ENCODE measurements at places on chromosomes 3 and 15.

DNA sequence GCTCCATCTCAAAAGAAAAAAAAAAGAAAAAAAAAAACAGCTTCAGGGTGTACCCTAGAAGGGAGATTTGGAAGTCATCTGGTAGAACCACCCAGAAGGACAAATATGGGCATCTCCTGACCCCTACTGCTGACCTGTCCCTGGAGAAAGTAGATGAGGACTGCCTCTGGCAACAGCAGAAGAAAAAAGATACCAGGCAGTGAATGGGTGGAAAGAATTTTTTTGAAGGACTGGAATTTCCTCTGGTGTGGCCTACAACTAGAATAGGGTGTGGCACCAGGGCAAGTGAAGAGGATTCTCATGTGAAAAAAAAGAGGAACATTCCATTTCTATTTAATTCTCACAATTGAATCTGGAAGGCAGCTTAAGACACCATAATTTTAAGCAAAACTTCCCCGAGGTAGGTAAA is 3.1 kb downstream of the ANXA2 start:
- no peak for DNase-seq

- no peak for DNase-seq
These were observed 937.5 kb upstream of the ROBO1 start for GRCh38 chr3:80705290-80705689.

DNA sequence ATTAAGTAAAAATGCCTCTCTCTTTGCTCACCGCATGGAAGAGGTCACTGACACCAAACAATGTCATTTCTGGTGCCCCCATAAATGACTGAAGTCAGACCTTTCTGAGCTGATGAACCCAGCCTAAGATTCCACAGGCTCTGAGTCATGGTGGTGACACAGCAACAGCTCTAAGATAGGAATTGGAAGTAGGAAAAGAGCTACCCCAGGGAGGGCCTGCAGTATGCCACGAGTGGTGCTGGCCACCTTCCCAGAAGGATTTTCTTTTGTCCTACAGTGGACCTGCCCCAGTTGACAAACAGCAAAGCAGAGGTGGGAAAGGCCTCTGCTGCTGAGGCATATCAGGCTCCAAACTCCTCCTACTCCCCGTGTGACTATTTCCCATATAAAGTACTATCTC is 208.1 kb downstream of the MINAR1 start:
- no peak for DNase-seq

DNA sequence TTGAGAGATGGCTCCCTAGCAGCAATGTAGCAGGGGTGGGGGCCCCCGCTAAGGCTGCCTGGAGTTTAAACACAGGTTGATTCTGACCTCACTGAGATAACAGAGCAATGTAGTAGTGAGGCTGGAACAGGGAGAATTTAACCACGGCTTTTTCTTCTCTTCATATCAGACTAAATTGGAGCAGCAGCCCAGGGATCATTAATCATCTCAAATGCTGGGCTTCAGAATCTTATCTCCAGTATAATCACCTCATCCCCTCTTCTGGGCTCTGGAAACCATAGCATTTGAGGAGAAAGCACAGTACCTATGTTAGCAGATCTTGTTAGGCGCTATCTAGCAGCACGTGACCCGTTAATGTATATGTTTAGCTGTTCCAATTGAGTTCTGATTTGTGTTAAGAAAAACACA is 25.4 kb upstream of the DET1 start:
- no peak for DNase-seq

GRCh38 chr3:97815149-97815917 is 6.5 kb upstream of the CRYBG3 start:
- peak; percentile 29 for DNase-seq

- no peak for DNase-seq
These were observed 8.5 kb upstream of the ILDR1 start for GRCh38 chr3:122030381-122031122.

- DNase-seq: no peak
These were observed 18.7 kb downstream of the FBXL22 start for GRCh38 chr15:63615935-63616334.

GRCh38 chr3:45020534-45020933 is 5.6 kb upstream of the CLEC3B start:
- no peak for DNase-seq

DNA sequence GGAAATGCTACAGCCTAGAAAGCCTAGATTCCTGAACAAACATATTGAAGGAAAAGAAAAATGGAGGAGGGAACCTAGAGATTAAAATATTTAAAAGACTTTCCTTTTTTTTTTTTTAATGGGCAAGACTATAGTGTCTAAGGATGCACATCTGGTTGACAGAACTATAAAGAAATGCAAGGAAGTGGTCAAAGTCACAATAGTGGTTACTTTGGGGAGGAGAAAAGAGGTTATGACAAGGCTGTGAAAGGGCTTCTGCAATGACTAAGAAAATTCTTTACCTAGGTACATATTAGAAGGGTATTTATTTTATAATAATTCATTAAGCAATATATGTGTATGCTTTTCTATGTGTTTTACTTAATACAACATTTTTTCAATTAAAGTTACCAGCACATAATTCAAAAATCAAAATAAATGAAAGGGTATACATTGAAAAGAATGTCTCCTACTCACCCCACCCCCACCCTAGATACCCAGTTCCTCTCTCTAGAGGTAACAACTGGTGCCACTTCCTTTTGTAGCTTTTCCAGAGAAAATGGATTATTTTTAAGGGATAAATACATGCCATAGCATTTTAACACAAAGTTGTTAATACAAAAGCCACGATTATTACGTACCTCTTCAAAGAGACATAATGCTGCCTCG is 70.1 kb downstream of the HERC1 start:
- no peak for DNase-seq

GRCh38 chr3:56633602-56634535 is 49.2 kb downstream of the TASOR start:
- DNase-seq: no peak

DNA sequence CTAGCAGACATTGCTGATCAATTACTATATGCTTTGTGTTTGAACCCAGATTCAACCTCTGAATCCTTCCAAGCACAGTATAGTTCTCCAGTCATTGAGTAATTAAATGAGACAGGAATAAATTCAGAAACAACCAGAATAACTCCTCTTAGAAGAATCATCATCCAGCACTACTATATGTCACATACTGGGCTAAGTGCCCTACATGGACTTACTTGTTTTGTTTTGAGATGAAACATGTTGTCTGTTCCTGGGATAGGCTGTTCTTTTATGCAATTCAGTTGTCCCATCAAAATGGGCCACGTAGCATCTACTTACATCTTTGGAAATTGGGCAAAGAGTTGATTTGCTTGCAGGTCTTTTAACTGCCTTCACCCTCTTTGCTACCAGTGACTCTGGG is 365.5 kb upstream of the SUCLG2 start:
- DNase-seq: no peak

DNA sequence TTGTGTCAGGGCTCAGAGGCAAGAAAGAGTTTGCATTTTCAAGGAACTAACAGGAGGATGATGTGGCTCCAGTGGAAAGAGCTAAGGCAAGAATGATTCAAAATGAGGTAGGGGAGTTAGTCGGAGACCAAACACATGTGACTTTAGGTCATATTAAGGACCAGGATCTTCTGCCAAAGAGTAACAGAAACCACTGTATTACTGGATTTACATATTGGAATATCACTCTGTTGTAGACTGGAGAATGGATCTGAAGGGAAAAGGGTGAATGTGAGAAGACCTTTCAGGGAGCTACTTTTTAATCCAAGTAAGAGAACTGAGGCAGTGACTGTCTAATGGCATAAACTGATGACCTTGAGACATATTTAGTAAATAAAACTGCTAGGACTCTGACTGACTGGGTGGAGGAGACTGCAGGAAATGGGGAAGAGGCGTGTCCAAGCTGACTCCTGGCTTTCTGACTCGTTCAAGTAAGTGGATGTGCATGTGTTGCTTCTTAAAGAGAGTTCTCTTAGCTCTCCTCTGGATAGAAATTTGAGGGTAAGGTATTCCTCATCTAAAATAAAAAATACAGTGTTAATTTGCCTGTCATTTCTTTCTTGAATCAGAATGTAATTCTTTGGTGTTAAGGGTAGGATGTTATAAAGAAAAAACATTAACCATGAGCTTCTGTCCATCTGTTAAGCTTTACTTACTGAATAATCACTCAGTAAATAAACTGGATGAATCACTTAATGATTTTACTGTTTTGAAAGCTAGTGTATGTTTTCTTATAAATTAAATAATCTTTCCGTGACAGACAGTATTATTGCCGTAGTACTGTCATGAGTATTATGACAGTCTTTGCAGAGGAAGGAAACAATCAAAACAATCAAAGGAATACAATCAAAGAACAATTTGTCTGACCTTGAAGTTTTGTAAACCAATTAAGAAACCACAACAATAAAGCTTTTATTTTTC is 58.3 kb upstream of the CFAP20DC start:
- no peak for DNase-seq

- DNase-seq: no peak
These were observed 35.0 kb upstream of the TNFAIP8L3 start for GRCh38 chr15:51129535-51130188.

- DNase-seq: no peak
These were observed 219.9 kb downstream of the TCF12 start for GRCh38 chr15:57138349-57138788.

DNA sequence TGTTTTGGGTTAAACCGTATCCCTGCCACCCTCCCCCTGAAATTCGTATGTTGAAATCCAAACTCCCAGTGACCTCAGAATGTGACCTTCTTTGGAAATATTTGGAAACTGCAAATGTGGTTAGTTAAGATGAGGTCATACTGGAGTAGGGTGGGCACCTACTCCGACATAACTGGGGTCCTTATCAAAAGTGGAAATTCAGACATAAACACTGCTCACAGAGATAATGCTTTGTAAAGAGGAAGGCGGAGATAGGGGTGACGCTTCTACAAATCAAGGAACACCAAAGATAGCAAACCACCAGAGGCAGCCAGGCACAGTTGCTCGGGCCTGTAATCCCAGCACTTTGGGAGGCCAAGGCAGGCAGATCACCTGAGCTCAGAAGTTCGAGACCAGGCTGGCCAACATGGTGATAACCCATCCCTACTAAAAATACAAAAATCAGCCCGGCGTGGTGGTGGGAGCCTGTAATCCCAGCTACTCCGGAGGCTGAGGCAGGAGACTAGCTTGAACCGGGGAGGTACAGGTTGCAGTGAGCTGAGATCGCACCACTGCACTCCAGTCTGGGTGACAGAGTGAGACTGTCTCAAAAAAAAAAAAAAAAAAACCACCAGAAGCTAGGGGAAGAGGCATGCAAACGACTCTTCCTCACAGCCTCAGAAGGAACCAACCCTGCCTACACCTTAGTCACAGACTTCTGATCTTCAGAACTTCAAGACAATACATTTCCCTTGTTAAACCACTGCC is 51.1 kb upstream of the CHD2 start:
- peak; percentile 28 for DNase-seq

DNA sequence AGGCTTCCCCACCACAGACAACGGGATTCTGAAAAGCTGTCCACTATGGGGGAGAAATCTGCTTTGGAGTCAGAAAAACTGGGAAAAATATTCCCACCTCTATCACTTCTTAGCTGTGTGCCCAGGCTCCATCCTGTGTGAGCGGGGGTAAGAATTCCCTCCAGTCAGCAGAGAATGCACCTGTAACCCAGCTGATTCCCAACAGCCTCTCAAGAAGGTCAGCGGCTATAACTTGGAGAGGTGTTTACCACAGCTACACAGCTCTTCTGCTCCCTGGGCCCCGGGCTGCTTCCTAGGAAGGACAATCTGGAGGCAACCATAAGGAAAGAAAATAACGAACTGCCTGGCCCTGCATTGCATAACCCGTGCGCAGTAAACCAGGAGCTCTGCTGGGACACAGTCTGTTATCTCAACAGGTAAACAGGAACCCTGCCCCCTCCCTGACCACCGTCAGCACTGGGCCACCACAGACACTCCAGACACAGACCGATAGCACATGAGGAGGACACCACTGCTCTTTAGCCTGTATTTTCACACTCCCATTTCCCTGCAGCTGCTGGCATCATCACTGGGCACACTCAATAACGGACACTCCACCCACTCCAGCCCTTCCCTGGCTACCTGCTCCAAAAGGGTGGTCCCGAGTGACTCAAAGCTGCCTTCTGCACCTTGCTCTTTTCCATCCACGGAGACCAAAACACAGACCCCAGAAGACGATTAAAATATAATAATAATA is 2.1 kb downstream of the RAB43 start:
- no peak for DNase-seq

DNA sequence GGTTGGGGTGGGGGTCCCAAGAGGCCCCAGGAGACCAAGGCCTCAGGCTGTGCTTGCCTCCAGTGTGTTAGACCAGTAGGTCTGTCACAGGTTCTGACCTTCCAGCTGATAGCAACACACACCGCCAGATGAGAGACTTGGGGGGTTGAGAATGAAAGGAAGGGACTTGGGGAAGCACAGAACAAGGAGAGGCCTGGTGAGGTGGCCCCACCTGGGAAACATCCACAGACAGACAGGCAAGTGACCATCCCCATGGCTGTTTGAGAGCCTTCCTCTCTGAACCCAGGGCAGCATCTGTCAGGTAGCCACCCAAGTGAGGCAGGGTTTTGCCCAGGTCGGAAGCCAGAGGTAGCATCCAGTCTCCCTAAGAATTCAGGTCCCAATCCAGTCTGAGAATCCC is 35.0 kb upstream of the VPS8 start:
- DNase-seq: no peak

DNA sequence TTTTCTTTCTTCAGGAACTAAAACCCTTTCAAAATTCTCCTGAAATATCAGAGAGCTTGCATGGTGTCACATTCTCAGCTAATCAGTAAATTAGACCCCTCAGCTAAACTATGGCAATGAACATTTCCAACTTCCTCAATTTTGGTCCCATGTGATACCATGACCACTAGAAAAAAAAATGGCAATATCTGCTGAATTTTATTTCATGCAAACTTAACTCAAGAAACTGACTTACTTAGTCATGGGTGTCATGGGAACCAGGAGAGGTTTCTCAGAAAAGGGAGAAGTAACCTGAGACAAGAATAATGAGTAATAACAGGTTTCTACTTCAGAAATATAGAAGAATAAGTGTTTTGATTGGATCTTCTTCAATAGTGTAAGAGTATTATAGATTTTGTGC is 784.6 kb upstream of the ALCAM start:
- no peak for DNase-seq

DNA sequence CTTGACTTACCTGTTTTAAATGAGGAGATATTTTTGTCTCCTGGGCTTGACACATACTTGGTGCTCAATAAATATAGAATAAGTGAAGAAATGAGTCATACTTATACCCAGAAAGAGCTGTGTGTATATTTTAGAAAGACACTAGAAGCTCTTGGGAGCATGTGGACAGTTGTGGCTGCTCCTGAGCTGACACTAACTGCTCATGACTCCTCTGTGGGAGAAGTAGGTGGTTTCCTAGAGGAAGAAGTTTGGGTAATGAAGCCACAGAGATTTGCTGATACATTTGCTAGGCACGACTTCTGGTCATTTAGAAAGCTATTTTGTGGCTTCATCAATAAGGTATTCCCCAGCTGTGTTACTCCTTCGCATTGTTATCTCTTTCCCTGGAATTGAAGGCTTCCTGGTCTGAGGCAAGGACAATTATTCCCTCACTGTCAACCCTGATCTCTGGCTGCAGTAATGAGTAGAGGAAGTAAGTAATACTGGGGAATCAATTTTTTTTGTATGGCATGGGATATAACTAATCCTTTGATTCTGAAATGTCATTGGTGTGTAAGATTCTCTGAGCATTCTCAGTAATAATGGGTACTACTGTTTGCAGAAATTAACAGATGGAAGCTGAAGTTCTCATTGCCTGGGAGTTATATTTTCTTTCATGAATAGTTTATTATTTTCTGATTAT is 79.6 kb upstream of the DCBLD2 start:
- no peak for DNase-seq
